ENCODE measurements at places on chromosomes 11 and 22. TPM values are rescaled to one million over a fixed set of nuclear protein-coding genes. Genes with fewer than 3 reads are reported as not detected.

Gene MYEOV
- total RNA-seq: not detected

DNA sequence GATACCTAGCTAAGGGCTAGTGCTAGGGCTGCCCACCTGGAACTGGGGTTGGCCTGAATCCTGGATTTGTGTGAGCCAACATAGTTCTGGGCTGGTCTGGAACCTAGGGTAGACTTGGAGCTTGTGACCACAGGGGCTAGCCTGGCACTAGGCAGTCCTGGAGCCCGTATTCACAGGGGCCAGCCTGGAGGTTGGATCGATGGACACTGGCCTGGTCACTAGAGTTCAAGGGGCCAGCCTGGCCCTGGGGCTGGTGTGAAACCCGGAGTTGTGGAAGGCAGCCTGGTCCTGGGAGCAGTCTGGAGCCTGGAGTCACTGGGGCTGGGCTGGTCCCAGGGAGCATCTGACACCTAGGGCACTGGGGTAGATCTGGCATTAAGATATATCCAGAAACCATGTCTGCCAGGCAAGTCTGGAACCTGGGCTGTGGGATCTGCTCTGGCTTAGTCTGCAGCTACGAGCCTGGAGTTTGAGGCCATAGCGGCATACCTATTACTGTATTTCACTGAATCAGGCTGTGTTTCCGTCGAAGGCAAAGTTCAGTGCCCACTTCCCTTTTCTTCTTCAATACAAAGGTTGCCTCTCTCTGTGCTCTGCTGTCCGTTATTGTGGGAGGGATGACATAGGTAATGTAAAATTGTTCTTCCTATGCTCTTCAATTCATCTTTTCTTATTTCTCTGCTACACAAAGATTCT is 9.1 kb upstream of the GLYATL1B start:
- no peak for DNase-seq

Gene IGSF9B
- total RNA-seq: 11.4 TPM

Gene SLC25A18
- total RNA-seq: not detected

- no peak for DNase-seq
Observed at GRCh38 chr22:33401291-33401690, 343.1 kb upstream of the SYN3 start.

Gene UBQLN3
- 0.58 TPM for total RNA-seq

DNA sequence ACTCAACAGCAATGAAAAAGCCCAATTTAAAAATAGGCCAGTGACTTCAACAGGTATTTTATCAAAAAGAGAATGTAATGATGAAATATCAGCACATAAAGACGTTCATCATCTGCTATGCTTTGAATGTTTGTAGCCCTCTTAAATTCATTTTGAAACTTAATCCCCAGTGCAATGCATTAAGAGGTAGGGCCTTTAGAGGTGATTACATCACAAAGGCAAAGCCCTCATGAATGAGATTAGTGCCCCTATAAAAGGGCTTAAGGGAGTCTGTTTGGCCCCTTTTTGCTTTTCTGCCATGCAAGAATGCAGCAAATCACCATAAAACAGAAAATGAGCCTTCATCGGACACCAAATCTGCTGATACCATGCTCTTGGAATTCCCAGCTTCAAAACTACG is 637.0 kb downstream of the DLG2 start:
- DNase-seq: no peak

Gene MAPK8IP2
- total RNA-seq: 1.2 TPM

- no peak for DNase-seq
Observed at GRCh38 chr11:80638296-80638695, 1197.5 kb upstream of the TENM4 start.

Gene HTR3B
- not detected for total RNA-seq

DNA sequence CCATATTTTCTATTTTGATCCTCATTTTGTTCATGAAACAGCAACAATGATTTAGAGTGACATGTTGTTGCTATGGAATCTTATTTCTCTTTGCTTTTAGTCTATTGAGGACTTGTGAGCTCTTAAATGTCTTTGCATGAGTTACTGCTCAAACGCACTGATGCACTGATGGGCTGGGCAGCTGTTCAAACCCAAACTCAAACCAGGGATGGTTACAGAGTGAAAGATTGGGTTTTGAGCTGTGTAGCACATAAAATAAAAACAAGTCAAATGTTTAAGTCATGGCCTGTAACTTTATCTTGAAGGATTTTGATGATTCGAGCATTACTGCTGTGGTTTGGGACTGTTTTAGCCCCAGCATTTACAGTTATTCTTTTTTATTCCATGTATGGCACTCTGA is 20.1 kb upstream of the NCAM1 start:
- DNase-seq: no peak

Gene RBFOX2
- total RNA-seq: 278 TPM

Gene KCNE3
- total RNA-seq: 6.8 TPM

Gene FGF3
- not detected for total RNA-seq

DNA sequence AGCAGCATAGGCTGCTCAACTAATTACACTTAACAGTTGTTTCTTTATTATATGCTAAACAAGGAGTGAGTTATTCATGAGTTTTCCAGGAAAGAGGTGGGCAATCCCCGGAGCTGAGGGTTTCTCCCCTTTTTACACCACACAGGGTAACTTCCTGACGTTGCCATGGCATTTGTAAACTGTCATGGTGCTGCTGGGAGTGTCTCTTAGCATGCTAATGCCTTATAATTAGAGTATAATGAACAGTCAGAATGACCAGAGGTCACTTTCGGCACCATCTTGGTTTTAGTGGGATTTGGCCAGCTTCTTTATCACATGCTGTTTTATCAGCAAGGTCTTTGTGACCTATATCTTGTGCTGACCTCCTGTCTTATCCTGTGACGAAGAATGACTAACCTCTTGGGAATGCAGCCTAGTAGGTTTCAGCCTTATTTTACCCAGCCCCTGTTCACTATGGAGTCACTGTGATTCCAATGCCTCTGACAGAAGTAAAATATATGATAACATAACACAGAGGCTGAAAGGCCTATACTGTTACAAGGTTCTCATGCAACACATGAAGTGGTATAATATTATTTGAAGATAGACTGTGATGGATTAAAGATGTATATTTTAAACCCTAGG is 41.3 kb upstream of the RDX start:
- no peak for DNase-seq

- no peak for DNase-seq
Observed at GRCh38 chr11:120568572-120569307, 57.2 kb downstream of the GRIK4 start.

All from urinary bladder (tissue), 4 donors.